ENCODE measurements at places on chromosomes 4 and X. TPM values are rescaled to one million over a fixed set of nuclear protein-coding genes. Genes with fewer than 3 reads are reported as not detected.

CXCL5 gene
- total RNA-seq, result not detected

SYN1 gene
- total RNA-seq, result 0.13 TPM

TCEAL9 gene
- total RNA-seq, result 28.1 TPM

SEPSECS gene
- total RNA-seq, result 10.0 TPM

PASD1 gene
- total RNA-seq, result 0.05 TPM

CFI gene
- total RNA-seq, result 11.4 TPM

NAP1L2 gene
- 0.94 TPM for total RNA-seq

MAGEE2 gene
- total RNA-seq, result not detected

TRPC3 gene
- 1.4 TPM for total RNA-seq

LETM1 gene
- 112 TPM for total RNA-seq

NPY2R gene
- total RNA-seq, result not detected

JADE3 gene
- total RNA-seq, result 4.9 TPM

CTAG2 gene
- 2.5 TPM for total RNA-seq

NXF2 gene
- total RNA-seq, result 2.0 TPM

PCSK1N gene
- 2.3 TPM for total RNA-seq

SORCS2 gene
- 0.77 TPM for total RNA-seq

STEEP1 gene
- total RNA-seq, result 53.2 TPM

DMRTC1 gene
- total RNA-seq, result not detected

SATL1 gene
- total RNA-seq, result not detected

CCKAR gene
- total RNA-seq, result not detected

NUP54 gene
- 29.7 TPM for total RNA-seq

SASH3 gene
- total RNA-seq, result not detected

MORC4 gene
- 8.1 TPM for total RNA-seq
